Activated naive CD4-positive, alpha-beta T cell treated with anti-CD3 and anti-CD28 coated beads, Interleukin-2, amount 50 U/mL, for 16 hours (primary cell): ENCODE measurements at places on chromosomes 2 and 18.

- no peak for DNase-seq
Measured at GRCh38 chr2:7108792-7109532, 191.8 kb downstream of the RNF144A start.

GRCh38 chr2:159873258-159873657 is 75.2 kb upstream of the CD302 start:
- DNase-seq, result no peak

GRCh38 chr2:178070824-178071223 is 1.8 kb downstream of the PDE11A start:
- no peak for DNase-seq

- DNase-seq, result no peak
Measured at GRCh38 chr18:66497351-66497750, 106.5 kb downstream of the CDH19 start.
